ENCODE measurements at places on chromosomes 1 and 21. TPM values are rescaled to one million over a fixed set of nuclear protein-coding genes. Genes with fewer than 3 reads are reported as not detected.

GRCh38 chr1:201262963-201263608 is 20.2 kb upstream of the PKP1 start:
- H3K4me3 ChIP-seq = no peak overlapping the region
- H3K27me3 ChIP-seq = peaks cover 46% of the 10 kb centered on the region
- no peaks in the 10 kb centered on the region for H3K36me3 ChIP-seq
- H3K27ac ChIP-seq = no peak overlapping the region
- peak; percentile 60 for DNase-seq
- H3K4me1 ChIP-seq = peaks cover 12% of the 10 kb centered on the region

DNA sequence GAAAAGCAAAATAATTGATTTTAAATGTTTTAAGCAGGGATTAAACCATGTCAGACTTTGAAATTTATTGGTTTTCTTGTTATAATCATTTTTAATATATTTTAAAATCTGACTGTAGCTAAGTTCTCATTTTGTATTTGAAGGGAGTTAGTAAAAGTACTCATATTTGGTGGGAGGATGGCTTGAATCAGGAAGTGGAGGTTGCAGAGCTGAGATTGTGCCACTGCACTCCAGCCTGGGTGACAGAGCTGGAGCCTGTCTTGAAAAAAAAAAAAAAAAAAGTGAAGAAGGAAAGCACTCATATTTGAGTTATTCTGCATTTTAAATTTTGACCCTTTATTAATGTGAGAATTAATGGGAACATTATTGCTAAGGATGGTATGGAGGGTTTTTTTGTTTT is 106.0 kb downstream of the RABGAP1L start:
- H3K27ac ChIP-seq = no peak overlapping the region
- no peaks in the 10 kb centered on the region for H3K36me3 ChIP-seq
- no peaks in the 10 kb centered on the region for H3K27me3 ChIP-seq
- DNase-seq = no peak
- peaks cover 12% of the 10 kb centered on the region for H3K4me1 ChIP-seq
- no peak overlapping the region for H3K4me3 ChIP-seq

GRCh38 chr1:198540580-198540979 is at the start of gene ATP6V1G3:
TSS of gene ATP6V1G3 (minus strand) at chr1:198540680. CDS start at chr1:198540650, 30 bp downstream.
- no peaks in the 10 kb centered on the region for H3K36me3 ChIP-seq
- H3K4me1 ChIP-seq = no peaks in the 10 kb centered on the region
- DNase-seq = no peak
- no peaks in the 10 kb centered on the region for H3K27me3 ChIP-seq

DNA sequence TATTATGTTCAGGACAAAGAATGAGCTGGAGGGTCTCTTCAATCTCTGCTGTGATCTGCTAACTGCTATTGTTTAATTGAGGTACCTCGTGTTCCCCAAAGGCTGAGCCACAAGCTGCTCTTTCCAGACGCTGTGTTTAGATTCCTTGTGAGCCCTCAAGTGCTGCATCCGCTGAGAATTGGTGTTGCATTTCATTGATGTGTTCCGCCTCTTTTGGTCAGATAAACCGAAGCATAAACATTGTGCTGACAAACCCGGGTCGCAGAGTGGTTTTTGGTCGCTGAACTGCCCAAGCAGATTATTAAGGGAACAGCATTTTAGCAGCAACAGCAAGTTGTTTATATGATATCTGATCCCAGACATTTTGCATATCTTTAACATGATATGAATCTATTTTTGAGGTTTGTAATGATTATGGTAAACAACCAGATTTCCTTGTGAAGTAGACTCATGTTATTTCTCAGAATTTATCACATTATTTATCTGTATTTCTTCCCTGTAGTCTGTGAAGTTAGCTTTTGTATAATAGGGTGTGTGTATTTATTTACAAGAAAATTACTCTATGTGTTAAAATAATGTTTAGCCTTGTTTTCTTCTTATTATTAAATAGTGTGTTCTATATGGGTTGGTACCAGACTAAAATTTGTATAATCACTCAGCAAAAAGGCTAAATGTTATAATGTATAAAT is 217.2 kb upstream of the C1orf105 start:
- no peak overlapping the region for H3K27ac ChIP-seq
- H3K36me3 ChIP-seq = no peaks in the 10 kb centered on the region
- no peak overlapping the region for H3K4me3 ChIP-seq
- DNase-seq = no peak
- H3K4me1 ChIP-seq = no peaks in the 10 kb centered on the region

- no peaks in the 10 kb centered on the region for H3K36me3 ChIP-seq
- no peaks in the 10 kb centered on the region for H3K4me1 ChIP-seq
- no peak overlapping the region for H3K27ac ChIP-seq
- no peaks in the 10 kb centered on the region for H3K27me3 ChIP-seq
Observed at GRCh38 chr1:187837787-187838186, 1009.0 kb downstream of the PLA2G4A start.

DNA sequence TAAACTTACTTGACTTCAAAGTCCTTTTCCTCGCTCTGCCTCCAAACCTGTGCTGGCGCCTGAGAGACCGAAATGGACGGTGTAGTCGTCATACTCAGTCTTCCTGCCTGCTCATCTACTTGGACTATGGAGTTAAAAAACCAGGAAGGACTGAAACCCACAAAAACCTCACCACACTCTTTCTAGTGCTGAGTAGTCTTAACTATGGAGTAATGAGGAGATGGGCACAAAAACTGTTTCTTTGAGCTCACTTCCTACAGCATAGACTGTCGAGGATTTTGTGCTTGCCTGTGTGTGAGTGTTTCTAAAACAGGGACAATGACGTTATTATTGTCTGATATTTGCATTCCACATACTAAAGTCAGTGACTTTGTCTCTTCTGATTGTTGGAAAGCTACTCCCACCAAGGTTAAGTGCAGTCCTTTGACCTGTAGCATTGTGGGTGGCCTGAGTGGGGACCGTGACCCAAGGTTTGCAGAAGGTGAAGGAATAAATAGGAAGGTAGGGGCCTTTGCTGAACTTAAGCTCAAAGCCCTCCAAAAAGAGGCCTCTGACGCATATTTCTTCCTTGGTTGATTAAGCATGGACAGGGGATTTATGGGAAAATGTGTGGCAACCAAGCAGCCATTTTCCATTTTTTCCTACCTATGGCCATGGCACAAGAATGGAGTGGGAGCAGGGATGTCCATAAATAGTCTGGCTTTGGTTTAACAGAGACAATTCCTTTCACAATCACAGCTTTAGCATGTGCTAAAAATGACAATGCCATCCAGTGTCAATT is 109.6 kb downstream of the ZBTB18 start:
- no peaks in the 10 kb centered on the region for H3K27me3 ChIP-seq
- no peaks in the 10 kb centered on the region for H3K36me3 ChIP-seq
- H3K27ac ChIP-seq = no peak overlapping the region
- DNase-seq = no peak

- H3K27me3 ChIP-seq = no peaks in the 10 kb centered on the region
- no peak overlapping the region for H3K27ac ChIP-seq
- no peaks in the 10 kb centered on the region for H3K4me1 ChIP-seq
- H3K4me3 ChIP-seq = no peak overlapping the region
- no peak for DNase-seq
Observed at GRCh38 chr1:213201380-213202155, 150.5 kb downstream of the RPS6KC1 start.

DNA sequence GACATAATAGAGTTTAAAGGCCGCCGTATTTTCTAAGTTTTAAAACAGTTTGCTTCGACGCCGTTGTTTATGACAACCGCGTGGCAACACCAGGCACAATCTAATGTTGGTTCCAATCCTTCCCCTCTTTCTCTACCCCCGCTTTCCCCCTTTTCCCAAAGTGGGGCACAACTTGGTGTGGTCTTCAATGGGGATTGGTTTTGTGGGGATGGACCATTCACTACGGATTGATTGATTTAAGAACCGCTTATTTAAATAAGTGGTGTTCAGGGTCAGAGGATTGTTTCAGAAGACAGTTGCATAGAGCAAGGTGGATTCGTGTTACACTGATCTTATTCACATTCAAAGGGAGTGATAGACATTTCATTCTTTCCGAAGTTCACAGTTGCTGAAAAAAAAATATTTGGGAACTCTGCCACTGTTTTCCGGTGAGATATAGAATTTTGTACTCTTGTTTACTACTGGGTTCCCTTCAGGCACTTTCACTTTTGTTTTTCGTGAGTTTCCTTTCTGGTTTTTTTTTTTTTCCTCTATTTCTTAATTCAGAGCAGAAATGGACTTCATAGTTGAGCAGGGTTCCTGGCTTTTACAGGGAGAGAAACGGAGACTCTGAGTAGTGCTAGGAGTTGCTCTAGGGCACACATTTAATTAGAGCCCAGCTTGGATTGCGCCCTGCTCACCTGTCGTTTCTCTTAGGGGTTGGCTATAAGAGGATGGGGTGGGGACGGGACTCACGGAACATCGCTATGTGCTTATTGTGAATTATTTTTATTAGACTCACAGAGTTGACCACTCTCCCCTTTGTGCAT is 79.6 kb upstream of the AK4 start:
- peaks cover 33% of the 10 kb centered on the region for H3K4me1 ChIP-seq
- no peaks in the 10 kb centered on the region for H3K27me3 ChIP-seq
- peak overlapping the region; percentile 98 for H3K27ac ChIP-seq
- no peaks in the 10 kb centered on the region for H3K36me3 ChIP-seq
- H3K4me3 ChIP-seq = peak overlapping the region; percentile 90

DNA sequence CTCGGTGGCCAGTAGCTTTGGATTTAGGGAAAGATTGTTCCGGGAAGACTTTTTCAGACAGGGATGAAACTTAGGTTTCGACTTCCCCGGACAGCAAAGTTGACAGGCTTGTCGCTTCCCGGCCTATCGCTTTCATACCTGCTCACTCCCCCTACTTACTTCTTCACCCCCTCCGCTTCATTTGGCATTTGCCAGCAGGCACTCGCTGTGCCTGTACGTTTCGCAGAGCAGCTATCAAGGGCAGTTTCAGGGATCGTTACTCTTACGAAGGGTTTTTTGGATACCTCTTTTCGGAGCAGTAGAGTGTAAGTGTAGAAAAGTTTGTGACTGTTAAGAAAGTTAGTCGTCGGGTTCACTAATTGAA is 393 bp downstream of the BLZF1 start:
- peak overlapping the region; percentile 76 for H3K27ac ChIP-seq
- H3K36me3 ChIP-seq = peaks cover 7% of the 10 kb centered on the region
- DNase-seq = no peak
- H3K4me3 ChIP-seq = peak overlapping the region; percentile 67
- peaks cover 6% of the 10 kb centered on the region for H3K4me1 ChIP-seq

GRCh38 chr1:93585059-93585966 is 96.3 kb downstream of the BCAR3 start:
- peaks cover 56% of the 10 kb centered on the region for H3K36me3 ChIP-seq
- H3K27ac ChIP-seq = peak overlapping the region; percentile 73
- no peak overlapping the region for H3K4me3 ChIP-seq
- H3K4me1 ChIP-seq = peaks cover 23% of the 10 kb centered on the region
- H3K27me3 ChIP-seq = no peaks in the 10 kb centered on the region

- no peak overlapping the region for H3K4me3 ChIP-seq
- H3K27me3 ChIP-seq = no peaks in the 10 kb centered on the region
- no peak overlapping the region for H3K27ac ChIP-seq
- H3K36me3 ChIP-seq = no peaks in the 10 kb centered on the region
- no peak for DNase-seq
Observed at GRCh38 chr1:196007763-196008162, 600.5 kb downstream of the KCNT2 start.

DNA sequence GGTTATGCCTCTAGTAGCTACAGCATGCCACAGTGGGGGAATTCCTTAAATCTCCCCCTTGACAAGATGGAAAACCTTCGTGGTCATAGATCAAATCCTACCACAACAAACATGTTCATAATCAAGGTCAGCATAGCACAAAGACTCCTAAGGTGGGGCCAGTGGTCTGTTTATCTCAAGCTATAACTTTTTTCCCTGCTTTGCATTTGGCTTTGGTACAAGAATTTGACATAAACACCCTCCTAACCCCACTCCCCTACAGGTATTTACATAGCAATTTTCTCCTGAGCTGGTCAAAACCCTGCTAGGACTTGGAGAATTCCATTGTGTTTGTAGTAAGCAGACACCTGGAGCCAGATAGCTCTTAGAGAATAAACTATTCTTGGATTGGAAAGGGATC is 58.5 kb downstream of the HIVEP3 start:
- H3K27ac ChIP-seq = no peak overlapping the region
- H3K36me3 ChIP-seq = no peaks in the 10 kb centered on the region
- H3K4me1 ChIP-seq = peaks cover 7% of the 10 kb centered on the region
- no peak overlapping the region for H3K4me3 ChIP-seq
- no peaks in the 10 kb centered on the region for H3K27me3 ChIP-seq

DNA sequence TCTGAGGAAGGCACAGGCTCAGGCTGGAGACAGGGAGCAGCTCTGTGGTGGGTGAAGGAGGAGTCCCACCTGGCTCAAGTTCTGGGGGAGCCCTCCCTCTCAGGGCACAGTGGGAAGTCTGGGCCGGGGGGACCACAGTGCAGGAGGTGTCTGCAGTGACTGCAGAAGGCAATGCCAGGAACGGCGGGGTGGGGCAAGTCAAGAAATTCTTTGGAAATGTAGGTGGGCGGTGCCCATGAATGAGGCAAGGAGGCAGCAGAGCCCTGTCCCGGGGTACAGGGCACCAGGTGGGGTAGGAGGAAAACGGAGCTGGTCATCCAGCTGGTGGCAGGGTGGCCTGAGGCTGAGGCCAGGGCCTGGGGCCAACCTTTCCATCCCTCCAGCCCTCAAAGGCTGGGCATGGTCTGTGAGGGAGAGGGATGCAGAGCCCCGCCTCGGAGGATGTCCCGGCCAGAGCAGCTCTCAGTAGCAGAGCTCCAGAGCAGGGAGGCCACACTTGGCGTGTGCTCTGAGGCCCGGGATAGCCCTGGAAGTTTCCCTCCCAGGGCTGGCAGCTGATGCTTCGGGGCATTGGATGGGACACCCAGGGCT is 4.7 kb downstream of the TFF3 start:
- no peak for DNase-seq
- no peaks in the 10 kb centered on the region for H3K36me3 ChIP-seq
- H3K4me1 ChIP-seq = peaks cover 12% of the 10 kb centered on the region

DNA sequence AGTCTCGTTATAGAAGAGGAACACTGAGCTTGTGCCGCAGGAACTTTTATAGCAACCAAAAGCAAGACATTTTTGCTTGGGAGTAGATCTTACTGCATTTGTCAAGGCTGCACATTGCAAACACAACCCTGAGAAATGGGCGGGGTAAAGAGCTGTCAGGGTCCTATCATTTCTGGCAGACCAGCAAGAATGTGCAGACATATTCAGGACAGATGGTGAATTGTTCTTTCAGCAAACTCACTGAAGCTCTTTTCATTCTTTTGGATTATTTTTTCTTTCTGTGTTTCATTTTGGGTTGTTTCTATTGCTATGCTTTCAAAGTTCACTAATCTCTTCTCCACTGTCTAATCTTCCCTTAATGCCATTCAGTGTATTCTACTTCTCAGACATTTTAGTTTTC is 5.1 kb upstream of the ACTN2 start:
- H3K4me3 ChIP-seq = no peak overlapping the region
- no peaks in the 10 kb centered on the region for H3K36me3 ChIP-seq
- DNase-seq = peak; percentile 37

ST6GALNAC5 gene
- total RNA-seq = 7.6 TPM

CD48 gene
- 14.6 TPM for total RNA-seq

DCAF6 gene
- total RNA-seq = 86.8 TPM

SLC9C2 gene
- not detected for total RNA-seq

ERICH3 gene
- 0.06 TPM for total RNA-seq

CHIT1 gene
- total RNA-seq = not detected

CATSPERE gene
- 2.5 TPM for total RNA-seq
